ENCODE measurements at places on chromosomes 3 and 15. TPM values are rescaled to one million over a fixed set of nuclear protein-coding genes. Genes with fewer than 3 reads are reported as not detected.

DNA sequence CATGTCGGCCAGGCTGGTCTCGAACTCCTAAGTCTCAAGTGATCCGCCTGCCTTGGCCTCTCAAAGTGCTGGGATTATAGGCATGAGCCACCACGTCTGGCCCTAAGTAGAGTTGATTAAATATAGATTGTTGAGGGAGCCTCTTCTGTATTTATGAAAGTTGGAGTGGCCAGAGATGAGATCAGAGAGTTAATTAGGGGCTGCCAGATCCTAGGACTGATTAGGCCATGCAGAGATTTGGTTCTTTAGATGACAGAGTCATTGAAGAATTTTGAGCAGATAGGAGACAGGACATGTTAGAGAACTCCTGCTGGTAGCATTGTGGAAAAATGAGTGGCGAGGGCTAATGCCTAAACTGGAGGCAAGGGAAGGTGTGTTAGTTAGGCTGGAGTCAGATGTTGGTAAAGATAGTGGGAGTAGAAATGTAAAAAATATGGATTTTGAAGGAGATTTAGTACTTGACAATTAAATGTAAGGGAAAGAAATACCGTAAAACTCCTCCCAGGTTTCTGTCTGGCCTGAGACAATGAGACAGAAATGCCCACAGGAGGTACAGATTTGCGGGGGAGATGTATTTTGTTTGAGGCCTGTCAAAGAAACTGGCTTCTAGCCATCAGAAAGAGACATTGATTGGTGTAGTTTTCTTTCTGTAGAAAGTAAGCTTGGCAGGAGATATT is 23.4 kb downstream of the SACM1L start:
- no peak for DNase-seq

GRCh38 chr3:138781012-138781470 is 53.7 kb downstream of the PIK3CB start:
- no peak for DNase-seq

Gene P2RY1
- total RNA-seq, result 2.2 TPM

- DNase-seq, result no peak
These were observed 148.5 kb downstream of the MFSD1 start for GRCh38 chr3:158950178-158950901.

DNA sequence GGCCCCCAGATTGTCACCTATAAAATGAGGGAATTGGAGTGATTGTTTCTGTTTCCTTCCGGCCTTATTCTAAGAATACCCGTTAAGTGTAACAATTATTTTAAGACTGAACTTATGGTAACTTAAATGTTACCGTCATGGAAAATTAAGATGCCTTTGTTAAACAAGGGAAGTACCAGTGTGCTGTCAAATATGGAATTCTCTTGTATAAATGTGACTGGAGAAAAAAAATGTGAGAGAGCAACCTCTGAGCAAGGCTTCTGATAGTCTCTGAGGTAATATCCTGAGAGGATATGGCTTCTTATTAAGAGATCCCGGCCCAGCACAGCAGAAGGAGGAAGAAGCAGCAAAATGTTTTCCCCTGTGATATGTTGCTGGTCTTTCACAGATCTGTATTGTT is 480.7 kb upstream of the ADAMTS9 start:
- no peak for DNase-seq

Gene RYK
- 50.7 TPM for total RNA-seq

DNA sequence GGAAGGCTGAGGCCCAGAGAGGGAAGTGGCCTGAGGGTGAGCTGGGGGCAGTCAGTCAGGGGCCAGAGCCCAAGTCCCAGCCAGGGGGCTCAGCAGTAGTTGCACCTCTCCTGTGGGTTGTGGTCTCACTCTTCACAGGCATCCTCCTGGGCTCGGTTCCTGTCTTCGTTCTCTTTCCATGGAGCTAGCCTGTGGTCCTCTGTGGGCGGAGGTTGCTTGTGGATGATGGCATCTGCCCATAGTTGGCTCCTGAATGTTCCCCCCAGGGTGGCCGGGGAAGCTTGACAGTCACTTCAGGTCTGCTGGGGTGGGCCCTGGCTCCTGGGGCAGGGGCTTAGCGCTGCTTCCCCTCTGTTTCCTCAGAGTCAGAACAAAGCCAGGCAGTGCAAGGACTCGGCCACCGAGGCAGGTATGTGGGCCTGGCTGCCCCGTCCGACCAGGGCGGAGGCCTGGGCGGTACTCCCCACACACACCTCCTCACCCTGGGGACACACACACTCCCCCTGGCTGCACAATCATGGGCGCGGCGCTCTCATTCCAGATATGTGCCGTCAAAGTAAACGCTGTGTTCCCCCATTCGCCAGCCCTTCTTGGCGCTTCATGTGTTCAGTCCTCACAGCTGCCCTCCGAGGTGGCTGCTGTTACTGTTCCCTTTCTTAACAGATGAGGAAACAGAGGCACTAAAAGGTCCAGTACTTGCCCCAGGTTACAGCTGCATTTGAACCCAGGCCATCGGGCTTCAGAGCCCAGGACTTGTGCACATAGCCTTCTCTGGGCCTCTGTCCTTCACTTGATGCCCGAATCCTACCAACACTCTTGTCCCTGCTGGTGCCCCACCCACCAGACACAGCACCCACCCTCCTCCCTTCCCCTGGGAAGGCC is 34.5 kb downstream of the PSTPIP1 start:
- no peak for DNase-seq

Gene CCDC39
- total RNA-seq, result not detected

DNA sequence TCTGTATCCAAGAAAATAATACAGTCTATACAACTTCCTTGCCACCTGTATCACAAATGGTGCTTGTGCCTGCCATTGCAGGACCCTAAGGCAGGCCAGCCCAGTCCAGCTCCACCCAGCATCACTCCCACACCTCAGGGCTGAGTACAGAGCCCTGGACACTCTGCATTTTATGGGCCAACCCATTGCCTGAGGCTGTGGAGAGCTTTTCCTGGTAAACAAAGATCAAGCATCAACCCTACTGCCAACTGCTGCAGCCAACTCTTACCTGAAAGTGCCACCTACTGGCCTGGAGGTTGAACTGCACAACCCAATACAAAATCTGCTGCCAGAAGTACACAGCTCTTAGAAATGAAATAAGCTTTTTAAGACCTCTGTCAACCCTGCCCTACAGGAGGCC is 1082.2 kb downstream of the NAALADL2 start:
- DNase-seq, result no peak

GRCh38 chr3:134860141-134860540 is 65.1 kb downstream of the EPHB1 start:
- DNase-seq, result no peak

Gene TNNC1
- not detected for total RNA-seq

GRCh38 chr15:50181969-50182218 is at the start of gene SLC27A2:
SLC27A2 (plus strand) TSS chr15:50182196; CDS start chr15:50182428, 232 bp downstream.
- DNase-seq, result no peak

GRCh38 chr3:25728101-25728500 is 55.1 kb downstream of the NGLY1 start:
- no peak for DNase-seq

Gene NEK10
- 1.4 TPM for total RNA-seq

GRCh38 chr15:34722439-34722836 is 32.4 kb downstream of the GJD2 start:
- no peak for DNase-seq

DNA sequence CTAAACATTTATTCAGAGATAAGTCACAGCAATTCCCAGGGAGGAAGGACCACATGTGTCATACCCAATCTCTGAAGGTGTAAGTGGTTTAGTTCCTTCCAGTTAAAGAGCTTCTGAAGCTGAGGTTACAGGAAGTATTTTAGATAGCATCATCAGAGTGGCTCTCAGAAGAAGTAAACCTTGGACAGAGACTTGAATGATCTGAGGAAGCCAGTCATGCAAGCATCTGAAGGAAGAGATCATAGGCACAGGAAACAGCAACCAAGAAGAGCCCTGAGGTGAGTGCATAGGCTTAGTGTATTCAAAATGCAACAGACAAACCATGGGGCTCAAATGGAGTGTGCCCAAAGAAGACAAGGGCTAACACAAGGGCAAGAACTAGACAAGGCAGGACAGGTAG is 210.3 kb downstream of the ULK4 start:
- DNase-seq, result no peak

DNA sequence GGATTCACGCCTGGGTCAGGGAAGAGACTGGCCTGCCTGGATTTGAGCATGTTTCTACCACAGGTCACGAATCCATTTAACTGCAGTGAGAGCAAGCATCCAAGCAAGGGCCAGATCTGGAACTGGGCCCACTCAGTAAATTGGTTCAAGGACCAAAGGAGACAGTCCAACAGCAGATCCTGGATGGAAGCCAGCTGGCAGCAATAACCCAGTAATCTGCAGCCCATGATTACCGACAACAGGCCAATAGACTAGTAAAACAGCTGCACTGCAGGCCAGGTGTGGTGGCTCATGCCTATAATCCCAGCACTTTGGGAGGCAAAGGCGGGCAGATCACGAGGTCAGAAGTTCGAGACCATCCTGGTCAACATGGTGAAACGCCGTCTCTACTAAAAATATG is 11.8 kb downstream of the SAMD7 start:
- no peak for DNase-seq

Gene SH3BP5
- total RNA-seq, result 5.2 TPM

Gene GHRL
- not detected for total RNA-seq

DNA sequence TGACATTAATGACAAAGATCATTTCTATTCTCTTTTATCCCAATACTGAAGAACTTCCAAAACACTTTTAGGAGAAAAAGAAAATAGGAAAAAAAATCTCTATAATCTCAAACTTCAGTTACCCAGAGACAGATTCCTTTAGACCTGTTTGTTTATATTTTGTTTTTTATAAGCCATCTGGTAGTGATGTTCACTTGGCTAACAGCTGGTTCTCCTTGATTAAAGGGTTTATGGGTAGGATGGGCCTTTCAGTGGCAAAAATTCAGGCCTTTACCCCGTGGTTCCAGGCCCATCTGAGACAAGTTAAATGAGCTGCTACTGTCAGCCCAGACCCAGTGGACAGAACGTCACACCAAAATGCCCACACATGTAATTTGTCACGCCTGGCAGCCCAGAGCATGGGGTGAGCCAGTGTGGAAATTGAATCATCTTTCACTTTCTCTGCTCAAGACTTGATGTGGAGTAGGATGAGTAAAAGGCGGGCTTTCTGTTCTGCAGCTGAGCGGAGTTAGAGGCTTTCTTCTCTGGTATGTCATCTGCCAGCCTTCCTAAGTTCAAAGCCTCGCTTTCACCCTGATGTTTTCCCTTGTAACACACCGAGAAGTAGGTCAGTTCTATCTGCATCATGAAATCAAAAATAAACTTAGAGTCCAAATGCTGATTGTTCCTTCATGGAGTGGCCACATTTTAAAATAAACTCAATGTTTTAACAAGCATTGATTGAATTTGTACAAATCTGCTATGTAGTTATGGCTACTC is 62.5 kb upstream of the SKOR1 start:
- DNase-seq, result no peak
